ENCODE measurements at places on chromosomes 7 and 10.
A peak's percentile ranks its signal among the peaks of the same experiment; 100 is the strongest.

DNA sequence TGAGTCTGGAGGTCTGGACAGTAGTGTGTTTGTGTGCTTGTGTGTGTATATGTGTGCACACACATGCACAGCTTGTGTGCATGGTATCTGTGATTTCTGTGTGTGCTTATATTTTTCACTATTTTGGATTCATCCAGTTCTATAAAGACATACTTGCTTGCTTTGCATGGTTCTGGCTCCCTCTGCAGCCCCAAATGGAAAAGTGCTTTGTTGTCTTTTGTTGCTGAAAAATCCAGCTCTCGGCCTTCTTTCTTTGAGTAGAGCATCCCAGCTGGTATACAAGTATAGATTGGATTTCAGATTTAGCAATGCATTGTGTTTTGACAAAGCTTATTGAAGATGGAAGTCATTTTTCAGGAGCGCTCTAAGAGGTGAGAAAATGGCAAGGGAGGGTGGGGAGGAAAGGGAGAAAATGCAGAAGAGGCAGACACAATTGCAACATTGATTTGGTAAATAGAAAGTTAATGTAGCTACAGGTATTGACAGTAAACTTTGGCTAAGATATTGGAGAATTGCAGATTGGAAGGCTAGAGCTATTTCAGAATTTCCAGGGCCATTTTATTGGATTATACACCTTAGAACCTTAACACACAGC, 333.9 kb downstream of the AUTS2 start:
- H3K27me3 ChIP-seq: no peaks in the 10 kb centered on the region
- H3K4me3 ChIP-seq: no peak overlapping the region
- DNase-seq: peak; percentile 10
- H3K27ac ChIP-seq: no peak overlapping the region

- H3K27me3 ChIP-seq: peaks cover 18% of the 10 kb centered on the region
- H3K36me3 ChIP-seq: no peaks in the 10 kb centered on the region
- no peak for DNase-seq
- no peak overlapping the region for H3K27ac ChIP-seq
Measured at GRCh38 chr10:77160679-77161078, 476.9 kb downstream of the KCNMA1 start.

GRCh38 chr10:84499846-84500245, 171.5 kb downstream of the CCSER2 start:
- H3K4me3 ChIP-seq: no peak overlapping the region
- no peak for DNase-seq
- no peak overlapping the region for H3K27ac ChIP-seq
- peaks cover 6% of the 10 kb centered on the region for H3K4me1 ChIP-seq
- H3K36me3 ChIP-seq: peaks cover 1% of the 10 kb centered on the region
- H3K27me3 ChIP-seq: no peaks in the 10 kb centered on the region

DNA sequence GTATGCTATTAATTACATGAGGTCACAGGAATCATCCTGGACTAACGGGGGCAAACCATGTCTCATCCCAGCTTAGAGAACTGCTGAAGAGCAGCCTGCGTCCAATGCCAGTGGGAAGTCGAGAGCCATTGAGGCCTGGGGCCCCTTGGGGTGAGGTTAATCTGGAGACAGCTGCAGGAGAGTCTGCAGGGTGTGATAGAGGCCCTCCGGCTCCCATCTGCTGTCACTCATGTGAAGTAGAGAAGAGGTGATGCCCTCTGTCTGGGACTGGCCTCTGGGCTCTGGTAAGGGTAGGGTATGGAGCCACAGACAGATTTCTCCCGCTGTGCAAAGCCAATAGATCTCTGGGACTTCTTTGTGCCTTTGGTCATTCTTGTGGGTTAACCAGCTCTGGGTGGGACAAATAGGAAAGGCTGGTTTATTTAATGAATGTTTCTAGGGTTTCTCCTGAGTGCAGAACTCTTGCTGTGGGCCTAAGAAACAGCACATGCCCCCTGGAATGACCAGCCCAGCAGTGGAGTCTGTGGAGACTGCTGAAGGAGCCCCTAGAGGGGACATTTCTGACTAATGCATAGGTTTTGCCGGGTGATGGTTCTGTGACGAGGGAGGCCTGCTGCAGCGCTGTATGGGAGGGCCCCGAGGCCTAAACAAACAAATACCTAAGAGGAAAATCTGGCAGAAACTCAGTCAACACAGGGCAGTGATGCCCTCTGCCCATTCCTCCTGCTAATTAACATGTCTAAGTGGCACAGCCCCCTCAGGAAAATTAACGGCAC, 34.5 kb downstream of the CRHR2 start:
- H3K36me3 ChIP-seq: peaks cover 15% of the 10 kb centered on the region
- H3K4me3 ChIP-seq: no peak overlapping the region
- no peak overlapping the region for H3K27ac ChIP-seq
- no peak for DNase-seq

DNA sequence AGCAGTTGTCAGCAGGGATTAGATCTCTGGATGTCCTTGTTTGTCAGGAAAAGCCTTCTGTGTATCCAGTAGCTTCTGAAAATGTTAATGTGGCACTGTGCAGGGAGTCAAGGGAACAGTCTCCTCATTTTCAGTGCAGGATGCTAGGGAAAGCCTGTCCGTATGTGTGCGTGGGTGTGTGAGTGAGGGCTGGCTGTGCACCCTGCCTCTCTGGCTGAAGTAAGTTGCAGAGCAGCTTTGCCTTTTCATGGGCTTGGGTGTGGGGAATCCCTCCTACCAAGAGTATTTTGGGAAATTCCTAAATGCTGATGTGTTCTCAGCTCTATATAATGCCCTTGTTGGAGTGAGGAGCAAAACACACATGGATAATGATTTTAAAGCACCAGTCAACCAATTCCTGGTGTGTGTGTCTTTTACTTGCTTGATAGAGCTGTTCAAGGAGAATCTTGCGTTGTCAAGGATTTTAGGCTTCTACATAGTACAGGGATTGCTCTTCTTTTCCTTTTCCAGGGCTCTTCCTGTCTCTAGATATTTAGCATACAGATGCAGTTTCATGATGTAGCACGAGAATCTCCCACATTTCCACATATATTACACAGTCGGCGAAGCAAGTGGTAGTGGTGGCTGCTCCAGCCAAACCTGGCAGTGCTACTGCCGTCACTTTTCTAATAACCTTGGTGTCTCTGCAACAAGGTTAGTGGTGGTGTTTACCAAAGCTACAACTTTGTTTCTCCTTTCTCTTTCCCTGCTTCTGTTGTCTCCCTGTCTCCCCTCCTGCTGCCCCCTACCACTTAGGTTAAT, 92.8 kb downstream of the MCU start:
- H3K4me1 ChIP-seq: peaks cover 8% of the 10 kb centered on the region
- H3K27ac ChIP-seq: no peak overlapping the region
- H3K36me3 ChIP-seq: peaks cover 3% of the 10 kb centered on the region
- H3K27me3 ChIP-seq: no peaks in the 10 kb centered on the region
- DNase-seq: no peak

GRCh38 chr7:131105294-131105798, 222.3 kb upstream of the MKLN1 start:
- peaks cover 30% of the 10 kb centered on the region for H3K36me3 ChIP-seq
- H3K27ac ChIP-seq: peak overlapping the region; percentile 75
- no peak for DNase-seq
- no peaks in the 10 kb centered on the region for H3K27me3 ChIP-seq
- H3K4me3 ChIP-seq: peak overlapping the region; percentile 74
- peaks cover 64% of the 10 kb centered on the region for H3K4me1 ChIP-seq

GRCh38 chr7:38007096-38007495, 86.7 kb downstream of the EPDR1 start:
- H3K4me1 ChIP-seq: no peaks in the 10 kb centered on the region
- no peaks in the 10 kb centered on the region for H3K36me3 ChIP-seq
- H3K27ac ChIP-seq: no peak overlapping the region
- H3K27me3 ChIP-seq: peaks cover 6% of the 10 kb centered on the region
- no peak overlapping the region for H3K4me3 ChIP-seq
- no peak for DNase-seq

- no peaks in the 10 kb centered on the region for H3K27me3 ChIP-seq
- no peak overlapping the region for H3K27ac ChIP-seq
- no peaks in the 10 kb centered on the region for H3K4me1 ChIP-seq
- no peaks in the 10 kb centered on the region for H3K36me3 ChIP-seq
- DNase-seq: no peak
Measured at GRCh38 chr7:157120181-157120580, 18.5 kb upstream of the UBE3C start.

- H3K4me1 ChIP-seq: peaks cover 24% of the 10 kb centered on the region
- H3K4me3 ChIP-seq: peak overlapping the region; percentile 61
- H3K27me3 ChIP-seq: peaks cover 43% of the 10 kb centered on the region
- H3K36me3 ChIP-seq: no peaks in the 10 kb centered on the region
- peak overlapping the region; percentile 43 for H3K27ac ChIP-seq
Measured at GRCh38 chr7:130486114-130486953, 5.6 kb upstream of the MEST start.

DNA sequence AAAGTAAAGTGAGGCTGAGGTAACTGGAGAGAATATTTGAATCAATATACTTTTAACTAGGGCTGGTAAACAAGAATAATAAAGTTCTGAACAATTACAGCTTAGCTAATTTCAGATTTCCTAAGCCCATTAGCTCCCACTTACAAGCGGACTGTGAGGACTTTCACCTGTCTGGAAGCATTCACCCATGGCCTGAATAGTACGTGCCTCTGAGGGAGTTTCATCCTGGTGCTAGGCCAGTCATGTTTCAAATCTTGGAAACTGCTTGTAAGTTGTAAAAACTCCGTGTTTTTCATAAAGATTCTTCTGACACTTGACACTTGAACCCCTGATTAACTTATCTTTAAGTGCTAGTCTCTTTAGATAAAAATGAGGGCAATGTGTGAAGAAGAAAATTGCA, 975.2 kb upstream of the GHITM start:
- no peak overlapping the region for H3K27ac ChIP-seq
- no peak for DNase-seq
- no peaks in the 10 kb centered on the region for H3K27me3 ChIP-seq
- H3K36me3 ChIP-seq: no peaks in the 10 kb centered on the region
- no peak overlapping the region for H3K4me3 ChIP-seq
- no peaks in the 10 kb centered on the region for H3K4me1 ChIP-seq

- no peak overlapping the region for H3K4me3 ChIP-seq
- DNase-seq: no peak
- no peaks in the 10 kb centered on the region for H3K4me1 ChIP-seq
- H3K27ac ChIP-seq: no peak overlapping the region
Measured at GRCh38 chr10:48699011-48699627, 14.4 kb downstream of the WDFY4 start.

DNA sequence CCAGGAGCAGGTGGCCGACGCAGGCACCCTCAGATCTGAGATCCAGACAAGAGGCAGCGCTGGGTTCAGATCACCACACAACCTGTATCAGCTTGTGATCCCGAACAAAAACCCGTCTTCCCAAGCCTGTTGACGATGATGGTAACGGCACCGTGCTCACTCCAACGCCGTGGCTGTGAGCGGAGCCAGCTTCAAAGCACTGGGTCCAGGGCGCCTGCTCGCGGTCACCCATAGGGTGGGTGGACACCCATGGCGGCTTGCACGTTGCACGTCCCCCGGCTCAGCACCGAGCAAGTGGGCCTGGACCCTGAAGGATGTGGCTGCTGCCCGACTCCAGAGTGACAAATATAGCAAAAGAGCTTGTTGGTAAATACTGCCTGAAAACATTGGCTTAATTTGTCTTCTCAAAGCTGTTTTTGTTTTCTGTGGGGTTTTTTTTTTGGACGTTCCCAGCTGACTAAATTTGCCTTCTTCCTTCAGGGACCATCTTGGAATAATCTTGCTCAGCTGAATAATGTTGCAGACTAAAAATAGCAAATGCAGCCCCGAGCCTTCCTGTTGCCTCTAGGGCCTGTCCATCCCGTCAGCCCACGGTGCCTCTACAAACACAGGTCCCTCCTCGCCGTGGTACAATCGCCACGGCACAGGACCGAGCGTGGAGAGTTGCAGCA, 41.0 kb downstream of the FOXK1 start:
- no peak overlapping the region for H3K4me3 ChIP-seq
- peaks cover 38% of the 10 kb centered on the region for H3K4me1 ChIP-seq
- H3K27ac ChIP-seq: no peak overlapping the region
- peaks cover 12% of the 10 kb centered on the region for H3K36me3 ChIP-seq
- no peak for DNase-seq

DNA sequence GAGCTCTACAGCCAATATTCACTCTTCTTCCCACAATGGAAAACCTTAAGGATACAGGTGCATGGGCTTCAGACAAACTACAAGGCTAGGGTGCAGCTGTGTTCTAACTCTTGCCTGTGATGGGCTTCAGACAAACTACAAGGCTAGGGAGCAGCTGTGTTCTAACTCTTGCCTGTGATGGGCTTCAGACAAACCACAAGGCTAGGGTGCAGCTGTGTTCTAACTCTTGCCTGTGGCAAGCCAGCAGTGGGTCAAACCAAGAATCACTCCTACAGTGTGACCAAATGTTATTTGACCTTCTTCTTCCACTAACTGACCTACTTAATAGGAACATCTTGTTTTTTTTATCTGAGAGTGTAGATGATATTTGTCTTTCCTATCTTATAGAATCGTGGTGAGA, 7.4 kb downstream of the SORCS1 start:
- no peak overlapping the region for H3K4me3 ChIP-seq
- no peak for DNase-seq
- H3K27ac ChIP-seq: no peak overlapping the region
- H3K27me3 ChIP-seq: no peaks in the 10 kb centered on the region

DNA sequence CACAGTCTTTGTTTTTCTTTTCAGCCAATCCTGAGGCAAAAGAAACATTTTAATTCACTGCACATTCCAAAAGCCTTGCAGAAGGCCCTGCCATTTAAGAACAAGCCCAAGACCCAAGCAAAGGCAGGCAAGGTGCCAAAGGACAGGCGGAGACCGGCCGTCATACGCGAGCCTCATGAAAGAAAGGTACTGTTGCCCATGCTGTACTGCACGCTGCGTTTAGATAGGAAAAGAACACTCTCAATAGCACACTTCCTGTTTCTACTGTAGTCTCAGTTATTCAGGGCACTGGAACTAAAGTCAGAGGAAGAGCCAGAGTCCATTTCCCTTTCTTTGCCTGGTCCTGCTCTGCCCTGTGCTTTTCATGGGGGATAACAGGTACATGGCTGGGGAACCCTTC, 47.6 kb downstream of the BMS1 start:
- no peaks in the 10 kb centered on the region for H3K4me1 ChIP-seq
- no peak for DNase-seq
- no peak overlapping the region for H3K4me3 ChIP-seq
- no peaks in the 10 kb centered on the region for H3K27me3 ChIP-seq
- H3K27ac ChIP-seq: no peak overlapping the region

DNA sequence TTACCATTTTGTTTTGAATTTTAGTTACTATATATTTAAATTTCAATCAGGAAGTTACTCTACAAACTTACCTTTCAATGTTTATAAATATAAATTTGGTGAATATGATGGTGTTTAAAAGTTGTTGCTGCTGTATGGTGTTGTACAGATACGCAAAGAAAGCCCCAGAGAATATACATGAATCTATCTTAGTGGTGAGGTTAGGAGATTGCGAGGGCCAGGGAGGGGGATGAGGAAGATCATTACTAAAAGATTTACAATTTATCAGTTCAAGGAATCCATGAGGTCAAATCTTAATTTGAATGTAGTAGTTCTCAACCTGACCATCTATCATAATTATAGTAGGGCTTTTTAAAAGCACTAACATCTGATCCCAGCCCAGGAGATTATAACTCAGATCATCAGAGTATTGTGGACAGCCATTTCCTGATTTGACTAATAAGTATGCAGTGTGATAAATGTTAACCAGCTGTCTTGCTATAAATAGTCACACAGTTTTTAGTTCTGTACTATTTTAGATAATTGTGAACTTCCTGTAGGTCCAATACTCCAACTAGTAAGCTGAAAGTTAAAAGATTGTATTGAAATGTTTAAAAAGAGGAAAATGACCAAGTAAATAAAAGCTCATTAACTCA, 23.6 kb downstream of the FAM3C start:
- H3K27me3 ChIP-seq: no peaks in the 10 kb centered on the region
- no peak for DNase-seq
- H3K27ac ChIP-seq: peak overlapping the region; percentile 48
- peaks cover 20% of the 10 kb centered on the region for H3K4me1 ChIP-seq
- H3K36me3 ChIP-seq: peaks cover 15% of the 10 kb centered on the region

GRCh38 chr7:36661135-36661840, 63.0 kb downstream of the AOAH start:
- H3K27me3 ChIP-seq: no peaks in the 10 kb centered on the region
- no peak for DNase-seq
- H3K4me3 ChIP-seq: no peak overlapping the region
- H3K36me3 ChIP-seq: peaks cover 6% of the 10 kb centered on the region

Data from activated CD4-positive, alpha-beta T cell treated with anti-CD3 and anti-CD28 coated beads for 36 hours (primary cell).